ENCODE measurements at places on chromosomes 16 and 17.
A peak's percentile ranks its signal among the peaks of the same experiment; 100 is the strongest.

GRCh38 chr17:14871921-14872320 lies 393.2 kb downstream of the PMP22 start:
- DNase-seq: no peak

GRCh38 chr17:13337864-13338371 lies 263.8 kb downstream of the HS3ST3A1 start:
- DNase-seq: peak; percentile 8

DNA sequence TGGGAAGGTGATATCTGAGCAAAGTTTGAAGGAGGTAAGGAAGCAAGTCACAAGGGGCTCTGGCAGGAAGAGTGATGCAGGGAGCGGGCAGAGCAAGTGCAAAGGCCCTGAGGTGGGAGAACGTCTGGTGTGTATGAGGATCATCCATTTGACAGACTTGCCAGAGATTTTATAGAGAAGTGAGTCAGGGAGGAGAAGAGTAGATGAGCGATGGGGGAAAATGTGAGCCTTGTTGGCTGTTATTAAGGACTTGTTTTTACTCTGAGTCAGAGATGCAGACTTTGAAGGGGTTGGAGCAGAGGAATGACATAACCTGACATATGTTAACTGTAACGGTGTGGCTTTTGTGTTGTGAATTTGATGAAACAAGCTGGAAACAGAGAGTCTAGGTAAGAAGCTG lies 3.5 kb upstream of the CLEC10A start:
- DNase-seq: no peak

DNA sequence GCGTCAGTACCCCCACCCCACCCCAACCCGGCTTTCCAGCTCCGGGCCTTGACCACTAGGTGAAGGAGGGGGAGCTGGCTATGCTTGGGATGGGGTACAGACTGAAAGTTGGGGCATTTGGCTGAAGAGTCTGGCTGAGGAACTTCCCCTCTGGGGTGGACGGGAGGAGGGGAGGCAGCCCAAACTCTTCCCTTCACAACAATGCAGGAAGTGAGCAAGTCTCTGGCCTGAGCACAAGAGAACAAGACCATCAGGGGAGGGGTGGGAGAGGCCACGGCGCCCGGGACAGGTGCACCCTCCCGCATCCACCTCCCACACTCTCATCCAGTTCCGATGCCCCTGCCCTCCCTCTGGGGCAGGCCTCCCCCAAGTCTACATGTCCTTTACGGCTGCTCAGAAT lies 5.6 kb downstream of the USH1G start:
- no peak for DNase-seq

DNA sequence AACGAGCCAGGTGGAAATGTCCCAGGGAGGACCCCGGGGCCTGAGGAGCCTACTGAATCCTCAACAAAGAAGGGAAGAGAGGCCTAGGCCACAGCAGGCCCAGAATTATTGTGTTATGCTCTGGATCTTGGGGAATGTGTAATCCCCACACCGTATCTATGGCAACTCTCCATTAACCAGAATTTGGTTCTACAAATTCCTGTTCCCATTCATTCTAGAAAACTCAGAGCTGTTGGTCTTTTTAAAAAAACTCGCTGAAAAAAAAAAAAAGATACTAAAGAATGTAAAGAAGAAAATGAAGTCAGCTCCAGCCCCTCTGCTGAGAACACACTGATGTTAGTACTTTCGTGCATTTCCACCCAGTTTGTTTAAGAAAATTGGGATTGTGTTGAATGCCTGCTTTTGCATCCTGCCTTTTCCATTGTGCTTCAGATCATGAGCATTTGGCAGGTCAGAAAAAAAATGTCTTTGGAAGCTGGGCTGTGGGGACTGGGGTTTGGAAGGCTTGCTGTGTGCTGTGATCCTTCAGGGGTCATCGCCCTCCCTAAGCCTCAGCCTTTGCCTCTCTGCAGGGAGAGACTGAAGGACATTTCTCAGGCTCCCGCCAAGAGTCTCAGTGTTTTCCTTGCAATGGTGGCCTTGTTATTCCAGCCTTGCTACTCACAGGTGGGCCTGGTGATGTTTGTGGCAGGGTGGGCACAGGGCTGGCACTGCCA lies 69.5 kb downstream of the SREBF1 start:
- no peak for DNase-seq

GRCh38 chr17:36070427-36070826 lies 6.4 kb downstream of the CCL18 start:
- DNase-seq: no peak

GRCh38 chr16:4500272-4500671 lies 24.1 kb downstream of the HMOX2 start:
- DNase-seq: no peak

DNA sequence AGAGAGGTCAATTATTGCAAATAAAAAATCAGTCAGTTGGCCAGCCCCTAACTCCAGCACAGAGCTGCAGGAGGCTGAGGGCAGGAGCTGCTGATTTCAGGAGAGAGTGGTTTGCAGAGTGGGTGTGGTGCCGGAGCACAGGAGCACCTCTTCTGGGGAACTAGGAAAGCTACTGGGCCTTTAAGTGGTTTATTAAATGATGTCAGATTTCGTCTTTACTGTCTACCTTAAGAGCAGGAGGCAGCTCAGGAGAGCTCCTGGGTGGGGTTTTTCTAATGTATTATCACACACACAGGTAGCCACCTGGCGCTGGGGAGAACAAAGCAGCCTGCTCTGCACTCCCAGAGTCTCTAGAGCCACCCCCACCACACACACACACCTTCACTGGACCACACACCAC lies 11.5 kb upstream of the HAS3 start:
- no peak for DNase-seq

- DNase-seq: no peak
Measured at GRCh38 chr16:67579686-67580085, 17.4 kb downstream of the CTCF start.

DNA sequence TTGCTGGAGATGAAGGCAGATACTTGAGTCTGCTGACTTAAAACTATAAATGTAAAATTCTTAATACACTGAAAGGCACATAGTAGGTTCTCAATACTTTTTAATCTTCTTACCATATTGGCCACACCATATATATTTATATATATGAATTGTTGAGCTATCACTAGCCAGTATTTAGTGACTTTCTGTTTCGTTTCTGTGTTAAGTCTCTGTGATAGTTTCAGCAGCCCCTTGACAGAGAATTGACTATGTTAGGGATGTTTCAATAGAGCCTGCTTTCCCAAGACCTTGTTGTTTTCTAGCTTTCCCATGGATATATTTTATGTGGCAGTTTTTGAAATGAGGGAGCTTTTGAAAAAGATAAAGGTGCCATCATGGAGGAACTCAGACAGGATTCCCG lies 206.5 kb upstream of the GOT2 start:
- DNase-seq: no peak

- DNase-seq: no peak
Measured at GRCh38 chr16:28573738-28574718, 20.3 kb downstream of the SGF29 start.

DNA sequence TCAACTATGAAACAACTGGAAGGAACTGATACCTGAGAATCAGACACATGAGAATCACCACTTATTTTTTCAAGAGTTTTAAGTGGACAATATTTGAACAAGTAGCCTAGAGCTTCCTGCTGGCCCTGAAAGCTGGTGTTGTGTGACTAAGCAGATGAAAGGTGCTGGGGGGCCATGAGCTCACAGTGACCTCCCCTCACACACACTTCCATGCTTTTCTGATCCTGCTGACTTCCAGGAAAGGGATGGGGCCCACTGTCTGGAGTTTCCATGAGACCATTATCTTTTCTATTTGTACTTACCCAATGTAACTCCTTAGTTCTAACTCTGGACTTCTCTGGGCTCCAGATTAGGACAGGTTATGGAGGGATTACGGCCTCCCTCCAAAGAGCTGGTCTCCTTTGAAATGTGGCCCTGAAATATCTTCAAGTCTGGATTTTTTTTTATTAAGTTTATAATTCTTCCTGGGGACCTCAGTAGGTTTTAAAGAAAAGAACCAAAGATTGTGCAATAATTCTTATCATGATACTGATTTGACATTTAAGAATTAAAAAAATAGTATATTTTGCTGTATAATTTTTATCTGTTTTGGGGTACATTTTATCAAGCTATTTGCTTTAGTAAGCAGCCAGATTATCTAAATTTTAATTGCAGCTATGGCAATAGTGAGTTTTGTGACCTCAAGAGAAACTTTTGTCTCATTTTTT lies 4.9 kb downstream of the CAPNS2 start:
- DNase-seq: no peak

GRCh38 chr17:79771276-79771675 lies 6.7 kb upstream of the CBX2 start:
- no peak for DNase-seq

DNA sequence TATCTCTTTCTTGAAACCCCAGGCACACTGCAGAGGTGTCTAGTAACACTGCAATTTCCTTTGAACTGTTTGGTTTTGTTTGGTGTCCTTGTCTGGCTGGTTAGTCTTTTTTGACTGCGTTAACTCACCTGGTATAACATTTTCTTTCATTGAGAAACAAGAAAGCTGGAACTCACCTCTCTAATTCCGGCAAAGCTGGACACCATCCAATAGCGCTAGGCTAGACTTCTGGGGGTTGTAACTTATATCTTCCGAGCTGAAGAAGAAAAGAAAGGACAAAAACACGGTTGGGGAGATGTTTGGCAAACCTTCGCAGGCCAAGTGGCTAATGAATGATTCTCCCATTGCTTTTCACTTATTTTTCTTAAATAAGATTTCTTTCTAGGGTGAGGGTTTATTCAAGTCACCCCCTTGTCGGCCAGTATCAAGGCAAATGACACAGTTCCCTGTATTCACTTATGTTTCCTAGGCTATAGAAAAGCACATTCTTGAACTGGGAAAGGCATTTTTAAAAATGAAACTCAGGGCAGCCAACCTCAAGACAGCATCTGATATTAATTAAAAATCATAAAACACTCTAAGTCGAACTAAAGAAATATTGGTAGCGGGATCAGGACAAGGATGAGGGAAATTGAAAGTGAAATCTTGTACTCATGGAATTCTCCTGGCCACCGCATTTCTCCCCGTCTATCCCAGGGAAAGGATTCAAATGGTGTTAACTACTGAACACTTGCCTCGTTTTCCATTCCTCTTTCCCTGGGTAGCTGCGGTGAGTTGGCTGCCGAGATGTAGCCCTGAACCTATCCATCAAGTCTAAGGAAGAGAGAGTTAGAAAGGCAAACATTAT lies 95.9 kb upstream of the ZFHX3 start:
- no peak for DNase-seq

- DNase-seq: no peak
Measured at GRCh38 chr17:47686276-47686635, 7.7 kb upstream of the TBKBP1 start.

DNA sequence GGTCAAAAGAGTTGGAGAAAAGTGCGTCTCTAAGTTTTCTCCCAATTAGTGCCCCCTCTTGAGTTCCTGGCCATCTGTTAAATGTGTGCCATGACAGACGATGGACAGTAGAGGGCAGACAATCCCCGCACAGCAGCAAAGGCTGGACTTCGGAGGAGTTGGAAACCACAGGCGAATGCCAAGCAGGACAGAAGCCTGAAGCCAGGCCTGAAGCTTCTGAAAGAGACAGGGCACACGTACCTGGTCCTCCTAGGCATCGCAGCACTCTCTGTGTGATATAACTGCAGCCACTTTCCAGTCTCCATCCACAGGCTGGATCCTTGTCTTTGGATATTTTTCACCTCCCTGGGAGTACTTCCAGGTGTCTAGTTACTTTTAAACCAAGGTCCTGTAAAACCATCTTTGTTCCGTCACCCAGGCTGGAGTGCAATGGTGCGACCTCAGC lies 14.5 kb downstream of the C17orf100 start:
- peak; percentile 39 for DNase-seq

GRCh38 chr17:34874478-34874877 lies 86.8 kb downstream of the CCT6B start:
- no peak for DNase-seq

GRCh38 chr16:4769306-4769638 lies 2.3 kb upstream of the ZNF500 start:
- DNase-seq: no peak

- no peak for DNase-seq
Measured at GRCh38 chr17:58335779-58336455, 7.3 kb upstream of the TSPOAP1 start.

Measured in NCI-H1694 treated with DMSO at 0.1 percent for 48 hours (cell line).